Pancreas (tissue), 10 donors: ENCODE measurements at places on chromosomes 2 and 18. TPM values are rescaled to one million over a fixed set of nuclear protein-coding genes. Genes with fewer than 3 reads are reported as not detected.

CTLA4 gene
- not detected for polyA plus RNA-seq

SH3RF3 gene
- 2.5 TPM for polyA plus RNA-seq

ABHD1 gene
- 0.27 TPM for polyA plus RNA-seq

PFN4 gene
- polyA plus RNA-seq, result 0.63 TPM

CTNNA2 gene
- 0.57 TPM for polyA plus RNA-seq

CYP26B1 gene
- 0.91 TPM for polyA plus RNA-seq

CTDSP1 gene
- polyA plus RNA-seq, result 76.0 TPM

UCN gene
- polyA plus RNA-seq, result 2.7 TPM

ATP6V1C2 gene
- polyA plus RNA-seq, result 1.2 TPM

SALL3 gene
- not detected for polyA plus RNA-seq

SIX3 gene
- polyA plus RNA-seq, result 1.4 TPM

CD8B gene
- polyA plus RNA-seq, result 0.46 TPM

AQP12A gene
- polyA plus RNA-seq, result 284 TPM

DNA sequence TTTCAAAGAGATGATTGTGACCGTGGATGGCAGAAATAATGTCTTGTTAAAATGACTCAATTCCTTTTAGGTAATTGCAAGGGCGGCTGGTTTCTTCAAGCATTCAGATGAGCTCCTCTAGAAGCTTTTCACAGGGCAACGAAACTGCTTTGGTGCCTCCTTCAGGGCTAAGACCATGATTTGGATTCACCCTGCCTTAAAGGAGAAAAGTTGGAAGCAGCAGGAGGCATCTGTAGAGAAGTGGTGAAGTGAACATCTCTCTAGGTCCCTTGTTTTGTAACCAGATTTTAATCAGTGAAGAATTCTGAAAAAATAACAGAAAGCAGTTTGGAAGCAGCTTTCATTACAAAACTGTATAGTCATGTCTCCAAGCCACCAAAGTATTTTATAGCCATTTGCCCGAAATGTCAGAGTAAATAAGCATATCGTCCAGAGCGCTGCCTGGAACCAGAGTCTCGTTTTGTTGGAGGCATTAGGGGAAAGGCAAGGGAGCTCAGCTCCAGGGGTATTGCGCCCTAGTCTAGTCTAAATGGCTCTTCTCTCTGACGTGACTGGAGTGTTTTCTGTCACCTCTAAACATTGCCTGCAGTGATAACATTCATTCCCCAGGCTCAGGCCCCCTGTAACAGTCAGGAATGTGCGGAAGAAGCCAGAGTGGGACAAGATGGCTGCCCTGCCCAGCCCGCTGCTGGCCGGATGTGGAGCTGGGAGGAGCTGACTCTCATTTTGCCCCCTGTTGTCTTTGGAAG is 57.8 kb upstream of the ITGB6 start:
- peaks cover 21% of the 10 kb centered on the region for H3K4me1 ChIP-seq
- no peak for DNase-seq
- H3K27me3 ChIP-seq, result no peaks in the 10 kb centered on the region
- peak overlapping the region; percentile 36 for H3K27ac ChIP-seq
- no peaks in the 10 kb centered on the region for H3K36me3 ChIP-seq
- H3K4me3 ChIP-seq, result no peak overlapping the region

- no peaks in the 10 kb centered on the region for H3K27me3 ChIP-seq
- H3K36me3 ChIP-seq, result peaks cover 6% of the 10 kb centered on the region
These were observed 87.4 kb downstream of the ITSN2 start for GRCh38 chr2:24272907-24273306.

GRCh38 chr2:47422560-47422959 is 19.6 kb downstream of the MSH2 start:
- H3K4me1 ChIP-seq, result no peaks in the 10 kb centered on the region
- H3K27ac ChIP-seq, result no peak overlapping the region
- H3K4me3 ChIP-seq, result no peak overlapping the region
- DNase-seq, result no peak
- no peaks in the 10 kb centered on the region for H3K36me3 ChIP-seq
- no peaks in the 10 kb centered on the region for H3K27me3 ChIP-seq

- peak within 1 kb of the TSS; percentile 87 for H3K4me3 ChIP-seq
- peaks cover 36% of the 10 kb centered on the region for H3K4me1 ChIP-seq
- no peaks in the 10 kb centered on the region for H3K27me3 ChIP-seq
- DNase-seq, result peak; percentile 64
These were observed at the start of gene PER2 for GRCh38 chr2:238287737-238288649. Gene PER2, minus strand, starts transcription at chr2:238288610. Its CDS starts 10,674 bp downstream, at chr2:238277936.

DNA sequence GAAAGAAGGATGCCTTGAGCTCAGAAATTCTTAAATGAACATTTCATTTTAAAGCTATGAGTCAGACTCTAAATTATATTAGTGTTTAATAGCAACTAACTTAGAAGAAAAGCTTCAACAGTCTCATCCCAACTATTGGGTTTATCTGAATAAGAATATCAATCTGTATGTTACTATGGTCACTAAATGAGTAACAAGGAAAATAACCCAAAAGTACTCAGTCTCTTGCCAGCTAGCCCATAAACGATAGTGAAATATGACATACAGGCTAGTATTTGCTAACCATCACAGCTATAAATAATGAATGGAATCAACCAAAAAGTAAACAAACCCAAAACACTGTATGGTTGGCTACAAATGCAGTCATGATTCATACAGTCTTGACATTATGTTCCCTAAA is 174.9 kb downstream of the RAB3GAP1 start:
- H3K27ac ChIP-seq, result no peak overlapping the region
- no peak for DNase-seq
- H3K27me3 ChIP-seq, result no peaks in the 10 kb centered on the region
- H3K4me3 ChIP-seq, result no peak overlapping the region
- H3K36me3 ChIP-seq, result no peaks in the 10 kb centered on the region
- no peaks in the 10 kb centered on the region for H3K4me1 ChIP-seq

GRCh38 chr2:9780368-9781130 is 62.7 kb upstream of the TAF1B start:
- H3K36me3 ChIP-seq, result no peaks in the 10 kb centered on the region
- no peak overlapping the region for H3K27ac ChIP-seq
- no peaks in the 10 kb centered on the region for H3K27me3 ChIP-seq
- no peak for DNase-seq

DNA sequence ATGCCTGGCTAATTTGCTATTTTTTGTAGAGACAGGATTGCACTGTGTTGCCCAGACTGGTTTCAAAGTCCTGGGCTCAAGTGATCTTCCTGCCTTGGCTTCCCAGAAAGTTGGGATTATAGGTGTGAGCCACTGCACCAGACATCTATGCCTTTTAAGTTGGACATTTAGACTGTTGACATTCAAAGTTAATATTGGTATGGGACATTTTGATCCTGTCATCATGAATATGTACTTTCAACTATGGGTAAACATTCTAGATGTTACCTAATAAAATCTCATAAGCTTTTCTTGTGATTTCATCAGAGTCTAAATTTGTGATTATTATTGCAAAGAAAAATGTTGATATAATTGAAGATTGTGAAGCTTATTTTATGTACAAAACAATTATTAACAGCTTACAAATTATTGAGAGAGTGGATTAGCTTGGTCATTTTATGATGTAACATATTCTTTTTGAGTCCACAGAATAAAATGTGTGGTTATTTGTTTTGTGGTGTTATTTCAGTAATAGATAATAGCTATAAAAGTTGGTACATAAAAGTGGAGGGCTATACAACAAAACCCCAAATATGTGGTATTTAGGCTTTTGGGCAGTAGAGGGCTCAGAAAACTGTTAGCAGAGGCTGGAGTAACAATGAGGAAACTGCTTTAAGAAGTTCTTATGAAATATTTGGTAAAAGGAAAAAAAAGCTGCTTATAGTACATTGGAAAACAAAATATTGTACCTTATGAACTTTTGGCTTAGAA is 41.4 kb downstream of the STARD6 start:
- H3K4me3 ChIP-seq, result no peak overlapping the region
- no peaks in the 10 kb centered on the region for H3K27me3 ChIP-seq
- no peaks in the 10 kb centered on the region for H3K4me1 ChIP-seq
- no peak for DNase-seq
- no peaks in the 10 kb centered on the region for H3K36me3 ChIP-seq

GRCh38 chr2:209876211-209876610 is 104.6 kb downstream of the UNC80 start:
- no peaks in the 10 kb centered on the region for H3K4me1 ChIP-seq
- H3K36me3 ChIP-seq, result no peaks in the 10 kb centered on the region
- DNase-seq, result no peak
- no peaks in the 10 kb centered on the region for H3K27me3 ChIP-seq

GRCh38 chr2:181910028-181910831 is 18.7 kb downstream of the ITPRID2 start:
- H3K27me3 ChIP-seq, result no peaks in the 10 kb centered on the region
- H3K4me1 ChIP-seq, result peaks cover 21% of the 10 kb centered on the region
- peak overlapping the region; percentile 18 for H3K27ac ChIP-seq
- H3K4me3 ChIP-seq, result peak overlapping the region; percentile 21
- H3K36me3 ChIP-seq, result peaks cover 28% of the 10 kb centered on the region

DNA sequence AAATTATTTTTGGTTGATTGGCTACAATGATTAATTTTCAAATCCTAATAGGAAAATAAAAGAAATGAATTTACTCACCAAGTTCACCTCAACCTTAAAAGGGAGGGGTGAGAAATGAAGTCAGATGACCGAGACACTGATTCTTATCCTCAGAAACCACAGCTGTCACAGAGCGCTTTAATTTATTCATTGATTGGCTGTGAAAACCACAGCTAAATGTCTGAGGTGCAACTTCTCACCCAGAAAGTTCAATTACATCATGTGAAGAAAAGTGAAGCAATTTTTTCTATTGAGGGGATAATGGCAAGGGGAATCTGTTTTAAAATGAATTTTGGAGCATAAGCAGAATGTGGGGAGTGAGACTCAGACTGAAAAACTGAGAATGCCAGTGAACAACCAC is 128.4 kb downstream of the RNF152 start:
- no peaks in the 10 kb centered on the region for H3K4me1 ChIP-seq
- no peaks in the 10 kb centered on the region for H3K36me3 ChIP-seq
- DNase-seq, result no peak

DNA sequence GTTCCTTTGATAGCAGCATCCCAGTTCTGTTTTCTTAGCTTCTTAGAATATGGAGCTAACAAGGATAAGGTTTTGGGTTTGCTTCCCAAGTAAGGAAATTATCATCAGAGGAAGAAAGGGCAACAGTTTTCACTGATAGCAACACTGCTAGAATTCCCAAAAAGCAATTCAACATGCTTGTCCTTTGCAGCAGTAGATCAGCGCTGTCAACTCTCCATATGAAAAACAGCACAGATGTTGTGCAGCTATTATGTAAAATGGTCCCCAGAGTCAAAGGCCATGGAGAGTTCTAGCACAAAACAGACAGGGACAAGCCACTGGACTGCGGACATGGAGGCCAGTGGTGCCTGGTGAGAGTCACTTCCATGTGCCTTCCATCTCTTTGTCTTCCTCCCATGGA is 135.9 kb upstream of the RNF152 start:
- no peaks in the 10 kb centered on the region for H3K36me3 ChIP-seq
- no peaks in the 10 kb centered on the region for H3K4me1 ChIP-seq
- no peak overlapping the region for H3K4me3 ChIP-seq
- no peak overlapping the region for H3K27ac ChIP-seq
- H3K27me3 ChIP-seq, result no peaks in the 10 kb centered on the region
- DNase-seq, result no peak

DNA sequence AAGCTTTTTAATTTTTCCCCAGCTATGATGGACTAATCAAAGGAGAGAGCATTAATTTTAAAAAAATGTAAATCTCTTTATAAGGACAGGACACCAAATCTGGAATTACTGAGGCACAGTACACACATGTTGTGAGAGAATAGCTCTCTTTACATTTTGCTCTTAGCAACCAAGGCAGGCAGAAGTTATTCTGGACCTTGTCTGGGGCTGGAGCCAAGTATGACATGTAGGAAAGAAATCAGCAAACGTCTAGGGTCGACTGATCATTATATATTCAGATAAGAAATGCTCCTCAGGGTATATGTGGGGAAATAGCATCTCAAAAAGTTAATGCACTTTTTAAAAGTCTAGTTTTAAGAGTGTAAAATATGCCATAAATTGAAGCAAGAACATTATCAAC is 1330.0 kb upstream of the CELF4 start:
- no peak for DNase-seq
- H3K4me3 ChIP-seq, result no peak overlapping the region
- no peaks in the 10 kb centered on the region for H3K27me3 ChIP-seq
- no peaks in the 10 kb centered on the region for H3K36me3 ChIP-seq

DNA sequence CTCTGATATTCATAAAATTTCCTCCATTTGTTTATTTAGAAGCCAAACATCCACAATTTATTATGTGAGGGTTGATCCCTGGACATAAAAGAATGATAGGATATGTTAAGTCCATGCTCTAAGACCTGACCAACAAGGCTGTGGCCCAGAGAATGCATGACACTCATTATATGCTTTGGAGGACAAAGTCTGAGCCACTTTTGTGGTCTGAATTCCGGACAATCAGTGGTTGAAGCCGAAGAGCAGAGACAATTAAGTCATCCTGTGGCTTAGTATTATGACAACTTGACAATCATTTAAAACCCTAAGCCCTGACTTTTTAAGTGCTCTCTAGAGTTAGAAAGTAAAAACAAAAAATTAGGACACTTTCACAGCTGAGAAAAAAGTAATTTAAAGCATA is 483.3 kb downstream of the PLCL1 start:
- no peak overlapping the region for H3K27ac ChIP-seq
- no peaks in the 10 kb centered on the region for H3K36me3 ChIP-seq
- H3K27me3 ChIP-seq, result no peaks in the 10 kb centered on the region
- no peak for DNase-seq

GRCh38 chr2:199130501-199130900 is 327.2 kb downstream of the SATB2 start:
- DNase-seq, result no peak
- no peak overlapping the region for H3K27ac ChIP-seq
- H3K4me1 ChIP-seq, result no peaks in the 10 kb centered on the region
- no peaks in the 10 kb centered on the region for H3K27me3 ChIP-seq
- no peak overlapping the region for H3K4me3 ChIP-seq

DNA sequence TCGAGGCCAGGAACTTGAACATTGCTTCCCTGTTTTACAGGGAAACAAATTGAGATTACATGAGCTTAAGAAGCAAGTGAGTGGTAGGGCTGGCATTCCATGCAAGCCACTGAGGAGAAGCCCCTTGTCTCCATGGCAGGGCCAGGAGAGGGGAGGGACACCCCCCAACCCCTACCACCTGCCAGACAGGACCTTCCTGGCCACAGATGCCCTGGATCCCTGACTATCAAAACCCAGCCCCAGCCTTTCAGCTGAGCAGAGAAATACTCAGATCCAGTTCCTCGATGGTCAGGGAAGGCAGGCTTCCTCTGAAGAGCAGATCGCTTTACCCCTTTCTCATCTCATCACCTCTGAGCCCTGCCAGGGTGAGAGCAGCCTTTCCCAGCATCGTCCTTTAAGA is 53.8 kb upstream of the ALPP start:
- no peaks in the 10 kb centered on the region for H3K36me3 ChIP-seq
- no peaks in the 10 kb centered on the region for H3K4me1 ChIP-seq
- no peak overlapping the region for H3K4me3 ChIP-seq
- H3K27ac ChIP-seq, result no peak overlapping the region
- no peak for DNase-seq

DNA sequence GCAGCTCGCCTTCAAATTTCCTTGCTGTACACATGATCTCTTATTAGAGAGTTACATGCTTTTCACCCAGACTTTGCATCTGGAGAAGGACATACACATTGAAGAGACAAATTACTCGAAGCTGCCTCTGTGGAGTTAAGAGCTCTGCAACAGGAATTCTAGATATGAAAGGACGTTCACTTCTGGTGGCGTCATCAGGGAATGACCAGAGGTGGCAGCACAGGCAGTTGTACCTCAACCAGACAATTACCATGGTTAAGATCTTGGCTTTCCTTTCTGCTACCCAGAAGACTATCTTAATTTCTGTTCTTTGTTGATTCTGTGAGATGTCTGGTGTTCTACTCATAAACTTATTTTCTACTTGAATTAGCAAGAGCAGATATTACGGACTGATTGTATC is 39.1 kb upstream of the MC4R start:
- no peaks in the 10 kb centered on the region for H3K4me1 ChIP-seq
- DNase-seq, result no peak
- no peak overlapping the region for H3K27ac ChIP-seq
- H3K27me3 ChIP-seq, result no peaks in the 10 kb centered on the region
- no peak overlapping the region for H3K4me3 ChIP-seq
- no peaks in the 10 kb centered on the region for H3K36me3 ChIP-seq
